Cardiac septum (tissue), 1 donor: ENCODE measurements at places on chromosomes 7 and 10. TPM values are rescaled to one million over a fixed set of nuclear protein-coding genes. Genes with fewer than 3 reads are reported as not detected.

DNA sequence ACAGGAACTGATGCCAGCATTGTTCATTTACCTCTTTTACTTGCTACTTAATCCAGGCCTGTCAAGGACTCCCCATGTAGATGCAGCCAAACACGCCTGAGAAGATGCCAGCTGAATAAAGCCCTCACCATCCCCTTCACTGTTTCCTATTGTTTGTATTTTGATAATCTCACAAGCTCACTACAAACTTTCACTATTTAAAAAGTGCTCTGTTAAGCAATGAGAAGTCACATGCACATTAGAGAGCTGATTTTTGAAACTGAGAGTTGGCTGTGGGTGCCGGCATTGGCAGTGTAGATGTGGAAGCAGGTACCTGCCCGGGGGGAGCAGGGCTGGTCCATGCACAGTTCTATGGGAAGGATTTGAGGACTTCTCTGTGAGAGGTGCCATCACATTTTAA lies 169.8 kb upstream of the GRB10 start:
- no peak for DNase-seq

DNTT gene
- not detected for total RNA-seq

- no peak for DNase-seq
Measured at GRCh38 chr7:99173787-99174186, 29.9 kb upstream of the SMURF1 start.

GRCh38 chr10:72688208-72688651 lies 3.7 kb upstream of the MCU start:
- no peak for DNase-seq

DNA sequence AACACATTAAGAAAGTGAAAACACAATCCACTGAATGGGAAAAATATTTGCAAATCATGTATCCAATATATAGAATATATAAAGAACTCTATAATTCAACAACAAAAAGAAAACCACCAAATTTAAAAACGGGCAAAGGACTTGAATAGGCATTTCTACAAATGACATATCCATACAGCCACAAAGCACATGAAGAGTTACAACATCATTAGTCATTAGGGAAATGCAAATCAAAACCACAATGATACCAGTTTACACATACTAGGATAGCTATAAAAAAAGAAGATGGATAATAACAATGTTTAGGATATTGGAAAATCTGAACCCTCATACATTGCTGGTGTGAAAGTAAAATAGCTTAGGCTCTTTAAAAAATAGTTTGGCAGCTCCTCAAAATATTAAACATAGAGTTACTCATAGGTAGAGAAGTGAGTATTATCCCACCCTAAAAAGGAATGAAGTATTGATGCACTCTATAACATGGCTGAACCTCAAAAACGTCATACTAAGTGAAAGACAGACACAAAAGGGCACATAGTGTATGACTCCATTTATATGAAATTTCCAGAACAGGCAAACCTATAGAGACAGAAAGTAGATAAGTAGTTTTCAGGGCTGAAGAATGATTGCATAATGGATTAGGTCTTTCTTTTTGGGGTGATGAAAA lies 4.5 kb downstream of the ZPBP start:
- DNase-seq, result no peak

GRCh38 chr7:149855361-149856305 lies 17.5 kb downstream of the ZNF862 start:
- no peak for DNase-seq

GRCh38 chr7:44050915-44051560 lies 6.5 kb downstream of the DBNL start:
- DNase-seq, result no peak

DTX2 gene
- 11.5 TPM for total RNA-seq

AKR1D1 gene
- not detected for total RNA-seq

DNA sequence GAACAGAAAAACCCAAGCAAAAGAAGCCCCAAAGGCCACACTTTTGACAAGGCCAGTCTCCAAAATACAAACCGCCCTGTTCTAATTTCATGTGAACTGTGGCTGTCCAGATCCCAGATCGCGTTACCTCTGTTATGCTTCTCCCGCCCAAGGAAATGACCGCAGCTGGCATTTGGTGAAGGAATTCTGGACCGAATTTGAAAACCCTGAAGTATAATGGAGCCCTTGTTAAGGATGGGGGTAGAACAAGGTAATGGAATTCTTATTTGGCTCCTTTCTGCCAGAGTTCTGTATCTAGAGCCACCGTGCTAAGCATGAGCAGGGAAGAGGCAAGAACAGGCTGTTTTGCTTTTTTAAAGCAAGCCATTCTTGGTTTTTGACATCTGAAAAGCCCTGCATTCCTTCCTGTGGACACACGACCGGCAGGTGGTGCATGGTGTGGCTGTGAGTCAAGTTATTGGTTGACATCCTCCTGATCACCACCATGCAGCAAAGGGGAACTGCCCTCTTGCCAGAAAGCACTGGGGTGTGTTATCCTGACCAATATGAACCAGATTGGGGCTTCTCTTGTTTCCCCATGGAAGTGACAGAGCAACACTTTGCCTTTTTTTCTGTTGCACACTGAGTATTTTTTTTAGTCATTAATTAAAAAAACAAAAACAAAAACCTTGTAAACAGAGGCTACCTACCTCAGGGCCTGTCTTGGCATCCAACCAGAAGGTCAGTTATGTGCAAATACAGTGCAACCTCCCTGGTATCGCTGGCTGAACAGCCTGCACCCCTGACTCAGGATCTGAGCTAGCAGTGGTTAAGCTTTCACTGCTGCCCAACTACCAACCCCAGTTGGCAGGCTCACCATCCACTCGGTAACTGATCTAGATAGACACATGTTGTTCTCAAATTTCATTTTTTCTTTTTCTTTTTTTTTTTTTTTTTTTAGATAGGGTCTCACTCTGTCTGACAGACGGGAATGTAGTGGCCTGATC lies 14.2 kb downstream of the UCMA start:
- DNase-seq, result no peak

DNA sequence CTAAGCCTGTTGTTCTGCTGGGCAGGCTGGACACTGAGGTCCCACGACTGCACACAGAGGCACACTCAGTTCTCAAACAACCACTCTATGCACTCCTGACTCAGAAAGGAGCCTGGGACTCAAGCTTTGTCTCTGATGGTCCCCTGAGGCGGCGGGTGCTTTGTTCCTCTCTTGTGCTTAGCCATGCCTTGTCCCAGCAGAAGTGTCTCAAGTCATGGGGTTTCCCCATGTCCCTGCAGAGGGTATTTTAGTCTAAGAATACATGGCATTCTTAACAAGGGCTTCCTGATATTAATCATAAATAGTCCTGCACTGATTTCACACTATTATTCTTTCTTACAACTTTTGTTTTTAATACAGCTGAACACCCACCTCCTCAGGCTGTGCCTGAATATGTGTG lies 72.5 kb downstream of the CXCL12 start:
- no peak for DNase-seq

DNA sequence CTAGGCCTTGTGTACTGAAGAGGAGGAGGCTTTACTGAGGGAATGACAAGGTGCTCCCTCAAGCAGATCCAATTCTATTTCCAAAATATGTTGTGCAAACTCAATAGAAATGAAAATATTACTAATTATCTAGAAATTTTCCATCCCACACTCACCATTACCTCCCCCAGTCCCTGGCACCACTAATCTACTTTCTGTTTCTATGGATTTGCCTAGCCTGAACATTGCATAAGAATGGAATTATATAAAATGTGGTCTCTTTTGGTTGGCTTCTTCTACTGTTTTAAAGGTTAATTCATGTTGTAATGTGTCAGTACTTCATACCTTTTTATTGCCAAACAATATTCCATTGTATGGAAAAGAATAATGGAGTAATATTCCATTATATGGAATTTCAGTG lies 18.7 kb upstream of the NUB1 start:
- no peak for DNase-seq

- peak; percentile 74 for DNase-seq
Measured at GRCh38 chr10:86943316-86944030, 13.9 kb downstream of the MMRN2 start.

DNA sequence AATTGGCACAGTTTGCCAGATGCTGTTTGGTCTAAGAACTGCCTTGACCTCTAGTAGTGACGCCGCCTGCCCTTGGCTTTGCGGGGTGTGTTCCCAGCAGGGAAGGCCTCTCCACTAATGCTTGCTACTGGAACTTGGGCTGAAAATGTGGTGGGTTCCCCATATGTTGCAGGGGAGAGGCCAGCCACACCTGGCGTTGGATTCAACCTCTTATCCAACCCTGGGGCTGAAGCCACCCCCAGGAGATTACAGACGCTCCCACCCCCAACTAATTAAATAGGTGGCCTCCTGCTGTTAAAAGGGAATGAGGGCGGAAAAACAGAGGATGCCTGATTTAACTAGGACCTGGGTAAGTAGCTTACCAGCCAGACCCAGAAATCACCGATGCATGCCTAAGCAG lies 19.2 kb upstream of the ATOH7 start:
- DNase-seq, result no peak

- no peak for DNase-seq
Measured at GRCh38 chr10:30115626-30115940, 56.2 kb upstream of the JCAD start.

DNA sequence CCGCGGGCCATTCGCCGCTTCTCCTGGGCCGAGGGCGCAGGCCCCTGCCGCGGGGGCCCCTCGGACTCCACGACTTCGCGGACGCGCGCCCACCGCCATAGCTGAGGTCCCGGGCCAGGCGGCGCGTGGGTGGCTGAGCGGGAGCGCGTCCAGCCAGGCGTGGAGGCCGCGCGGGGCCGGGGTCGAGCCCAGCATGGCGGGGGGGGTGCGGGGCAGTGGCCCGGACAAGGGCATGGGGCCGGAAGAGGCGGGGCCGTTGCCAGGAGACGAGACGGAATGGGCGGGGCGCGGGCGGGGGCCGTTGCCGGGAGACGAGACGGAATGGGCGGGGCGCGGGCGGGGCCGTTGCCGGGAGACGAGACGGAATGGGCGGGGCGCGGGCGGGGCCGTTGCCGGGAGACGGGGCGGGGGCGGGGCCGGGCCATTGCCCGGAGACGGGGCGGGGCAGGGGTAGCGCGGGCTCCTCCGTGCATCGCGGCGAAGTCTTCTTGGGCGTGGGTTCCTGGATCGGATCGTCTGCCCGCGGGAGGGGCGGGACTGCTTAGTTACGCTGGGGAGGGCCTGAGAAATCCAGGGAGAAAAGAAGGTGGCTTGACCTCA lies 14.8 kb downstream of the ADAM8 start:
- peak; percentile 97 for DNase-seq
